Right renal pelvis (tissue), 4 donors: ENCODE measurements at places on chromosomes 12 and 14. TPM values are rescaled to one million over a fixed set of nuclear protein-coding genes. Genes with fewer than 3 reads are reported as not detected.

DNA sequence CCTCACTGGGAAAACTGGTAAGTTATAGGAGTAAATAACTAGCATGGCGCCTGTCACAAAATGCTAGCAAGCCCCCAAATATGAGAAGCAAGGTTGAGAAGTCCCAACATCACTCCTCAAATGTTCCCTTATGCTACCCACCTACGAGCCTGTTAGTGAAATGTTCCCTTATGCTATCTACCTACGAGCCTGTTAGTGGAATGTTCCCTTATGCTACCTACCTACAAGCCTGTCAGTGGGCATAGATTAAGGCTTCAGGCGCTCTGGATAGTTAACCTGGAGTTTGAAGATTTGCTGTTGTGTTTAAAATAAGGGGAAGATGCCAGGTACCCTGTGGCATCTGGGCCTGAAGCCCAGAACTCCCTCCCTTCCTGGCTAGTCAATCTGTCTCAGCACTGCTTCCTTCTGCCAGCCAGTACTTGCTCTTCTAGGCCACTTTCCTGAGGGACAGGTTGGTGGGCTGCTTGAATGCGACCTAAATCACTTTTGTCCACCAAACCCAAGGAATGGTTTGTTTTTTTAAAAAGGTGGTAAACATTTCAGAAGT lies 67.1 kb upstream of the SINHCAF start:
- no peak for DNase-seq

DNA sequence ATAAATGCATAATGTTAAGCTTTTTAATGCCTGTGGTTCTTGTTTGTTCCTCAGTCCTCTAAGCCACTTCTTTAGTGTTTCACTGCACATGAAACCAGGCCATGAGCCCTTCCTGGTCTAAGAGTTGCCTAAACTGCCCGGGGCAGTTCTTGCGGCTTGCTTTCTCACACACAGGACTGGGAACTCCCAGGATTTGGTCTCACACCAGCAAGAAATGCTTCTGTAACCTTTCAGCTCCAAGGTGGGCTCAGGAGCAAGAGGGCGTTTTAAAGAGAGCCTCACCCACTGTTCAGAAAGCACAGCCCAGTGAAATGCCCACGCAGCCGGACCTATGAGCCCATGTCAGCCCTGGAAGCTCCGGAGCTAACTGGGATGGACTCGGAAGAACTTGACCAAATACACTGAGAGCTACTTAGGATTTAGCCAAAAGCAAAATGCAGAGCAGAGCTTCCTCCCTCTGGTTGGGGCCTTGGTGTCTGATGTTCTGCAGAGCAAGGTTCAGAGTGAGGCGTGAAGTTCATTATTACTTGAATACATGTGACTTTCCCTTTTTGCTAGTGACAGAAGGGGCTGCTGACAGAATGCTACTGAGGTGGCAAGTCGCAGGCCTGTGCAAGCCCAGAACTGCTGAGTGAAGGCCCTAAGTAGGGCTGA lies 23.4 kb downstream of the SLC25A29 start:
- DNase-seq = no peak

PZP gene
- polyA plus RNA-seq = 0.36 TPM

- DNase-seq = no peak
Measured at GRCh38 chr12:6822426-6823135, 960 bp downstream of the GPR162 start.

- DNase-seq = no peak
Measured at GRCh38 chr12:13595536-13596443, 385.6 kb downstream of the GRIN2B start.

DNA sequence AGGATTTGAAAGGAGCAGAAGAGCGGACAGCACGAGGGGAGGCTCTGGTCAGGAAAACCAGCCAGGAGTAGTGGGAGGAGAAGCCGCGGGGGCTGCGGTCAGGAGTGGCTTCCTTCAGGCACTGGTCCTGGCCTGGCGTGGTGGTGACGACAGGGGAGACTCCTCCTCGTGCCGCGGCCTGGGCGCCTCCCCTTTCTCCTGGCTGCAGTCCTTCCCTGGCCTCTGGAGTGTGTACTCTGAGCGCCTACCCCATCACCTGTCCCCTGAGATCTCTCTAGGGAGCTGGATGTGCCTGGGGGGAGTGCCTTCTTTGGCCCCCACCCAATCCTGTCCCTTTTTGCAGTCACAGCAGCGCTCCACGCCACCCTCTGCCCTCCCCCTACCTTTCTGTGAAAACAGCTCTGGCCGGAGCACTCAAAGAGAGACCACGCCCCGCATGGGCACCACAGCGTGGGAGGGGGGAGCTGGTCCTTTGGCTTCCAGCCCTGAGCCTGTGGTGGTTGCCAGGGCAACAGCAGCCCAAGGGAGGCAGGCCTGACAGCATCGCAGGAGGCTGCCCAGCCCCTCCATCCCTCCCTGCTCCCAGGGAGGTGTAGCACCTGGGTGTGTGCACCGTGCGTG lies 125.9 kb downstream of the CALM1 start:
- no peak for DNase-seq

GRCh38 chr14:23441076-23441475 lies 5.6 kb upstream of the MYH7 start:
- DNase-seq = no peak

FOXG1 gene
- 0.08 TPM for polyA plus RNA-seq

CCDC184 gene
- 0.29 TPM for polyA plus RNA-seq

TDRD9 gene
- polyA plus RNA-seq = 1.5 TPM

DIO3 gene
- 0.10 TPM for polyA plus RNA-seq

GRCh38 chr14:21807975-21808374 lies 134.4 kb upstream of the OR4E1 start:
- DNase-seq = no peak

- no peak for DNase-seq
Measured at GRCh38 chr12:24561882-24562770, 386.8 kb downstream of the BCAT1 start.

- DNase-seq = no peak
Measured at GRCh38 chr14:60777856-60778578, 43.5 kb downstream of the MNAT1 start.

DNA sequence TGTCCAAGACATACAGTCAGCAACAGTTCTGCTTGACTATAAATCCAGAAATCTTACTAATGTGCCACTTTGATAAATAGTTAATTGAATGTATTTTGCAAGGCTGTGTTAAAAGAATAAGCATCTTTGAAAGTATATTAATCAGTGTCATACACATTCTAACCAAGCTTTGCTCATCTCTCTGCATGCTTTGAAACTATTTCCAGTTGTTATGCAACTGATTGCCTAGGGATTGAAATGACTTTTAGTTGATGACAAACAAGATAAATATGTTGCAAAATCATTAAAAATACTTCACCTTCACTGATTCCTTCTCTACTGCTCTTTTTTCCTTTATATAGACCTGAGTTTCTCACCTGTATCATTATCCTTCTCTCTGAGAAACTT lies 91.3 kb downstream of the AEBP2 start:
- DNase-seq = no peak

CLEC4C gene
- polyA plus RNA-seq = not detected

GRCh38 chr12:86249851-86250250 lies 6.3 kb downstream of the MGAT4C start:
- no peak for DNase-seq

DNA sequence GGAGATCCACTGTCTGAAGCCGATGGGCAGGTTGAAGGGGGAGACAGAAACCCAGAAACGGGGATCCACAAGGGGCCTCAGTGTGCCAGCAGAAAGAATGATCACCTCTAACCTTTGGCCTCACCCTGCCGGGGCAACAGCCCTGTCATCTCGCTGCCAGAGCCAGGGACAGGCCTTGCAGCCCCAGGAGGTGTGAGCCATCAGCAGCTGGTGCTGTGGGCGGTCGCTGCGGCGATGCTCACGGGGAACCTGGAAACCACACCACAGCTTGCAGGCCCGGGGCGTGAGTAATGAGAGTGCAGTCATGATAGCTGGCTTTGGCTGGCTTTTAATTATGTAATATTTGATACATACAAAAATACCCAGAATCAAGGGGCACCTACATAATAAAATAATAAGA lies 4.7 kb upstream of the TTC7B start:
- no peak for DNase-seq

ZFYVE1 gene
- 19.7 TPM for polyA plus RNA-seq

SDR9C7 gene
- polyA plus RNA-seq = 0.25 TPM

AKAP5 gene
- 6.2 TPM for polyA plus RNA-seq

OTOGL gene
- polyA plus RNA-seq = 0.57 TPM

DNA sequence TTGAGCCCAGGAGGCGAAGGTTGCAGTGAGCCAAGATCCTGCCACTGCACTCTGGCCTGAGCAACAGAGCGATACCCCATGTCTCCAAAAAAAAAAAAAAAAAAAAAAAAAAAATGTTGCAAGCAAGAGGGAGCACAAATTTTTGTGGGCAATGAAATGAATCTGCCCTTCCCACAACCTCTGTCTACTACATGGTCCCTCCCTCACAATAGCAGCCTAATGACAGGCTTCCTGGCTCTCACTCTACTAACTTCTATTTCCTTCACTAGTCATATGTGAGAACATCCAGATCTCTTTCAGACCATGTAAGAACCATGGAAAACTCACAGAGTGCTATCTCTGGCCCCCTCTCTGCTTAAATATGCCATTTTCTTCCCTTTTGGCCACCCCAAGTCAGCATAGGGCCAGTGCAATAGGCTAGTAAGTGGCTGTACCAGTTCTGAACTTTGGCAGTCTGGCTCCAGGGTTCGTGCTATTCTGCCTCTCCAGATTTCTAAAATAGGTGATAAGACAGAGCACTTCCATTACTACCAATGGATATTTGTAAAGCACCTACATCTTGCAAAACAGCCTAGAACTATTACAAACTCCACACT lies 7.1 kb downstream of the OSBPL8 start:
- DNase-seq = no peak

ERBB3 gene
- polyA plus RNA-seq = 88.6 TPM

- no peak for DNase-seq
Measured at GRCh38 chr12:87336814-87337336, 692.3 kb downstream of the C12orf50 start.

GRCh38 chr12:116472193-116472592 lies 87.0 kb upstream of the MAP1LC3B2 start:
- DNase-seq = no peak

DNA sequence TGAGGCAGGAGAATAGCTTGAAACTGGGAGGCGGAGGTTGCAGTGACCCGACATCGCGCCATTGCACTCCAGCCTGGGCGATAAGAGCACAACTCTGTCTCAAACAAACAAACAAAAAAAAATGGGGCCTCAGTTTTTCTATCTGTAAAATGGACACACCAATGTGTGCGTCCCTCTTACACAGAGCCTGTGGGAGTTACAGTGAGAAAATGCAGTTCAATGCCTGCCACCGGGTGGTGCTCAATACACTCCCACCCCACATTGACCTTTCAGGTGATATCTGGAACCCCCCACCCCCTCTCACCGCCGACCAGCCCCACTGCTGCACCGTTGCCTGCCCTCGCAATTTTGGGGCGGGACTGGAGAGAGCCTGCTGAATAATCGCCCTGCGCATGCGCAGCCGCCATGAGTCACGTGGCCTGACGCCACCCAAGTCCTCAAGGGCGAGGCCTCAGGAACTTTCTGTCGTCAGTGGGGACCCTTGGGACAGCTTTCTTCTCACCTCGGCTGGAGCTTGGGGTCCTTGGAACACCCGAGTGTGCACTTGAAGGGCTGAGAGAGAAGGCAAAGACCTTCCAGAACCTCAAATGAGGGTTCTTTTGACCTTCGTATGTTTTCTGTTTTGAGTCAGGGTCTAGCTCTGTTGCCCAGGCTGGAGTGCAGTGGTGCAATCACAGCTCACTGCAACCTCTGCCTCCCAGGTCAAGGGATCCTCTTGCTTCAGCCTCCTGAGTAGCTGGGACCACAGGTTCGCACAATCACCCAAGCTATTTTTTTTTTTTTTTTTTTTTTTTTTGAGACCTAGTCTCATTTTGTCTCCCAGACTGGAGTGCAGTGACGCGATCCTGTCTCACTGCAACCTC lies 14.6 kb upstream of the CABP1 start:
- DNase-seq = no peak

- no peak for DNase-seq
Measured at GRCh38 chr12:92111256-92111655, 34.4 kb downstream of the BTG1 start.

- no peak for DNase-seq
Measured at GRCh38 chr12:20077618-20078017, 290.7 kb upstream of the PDE3A start.

DNA sequence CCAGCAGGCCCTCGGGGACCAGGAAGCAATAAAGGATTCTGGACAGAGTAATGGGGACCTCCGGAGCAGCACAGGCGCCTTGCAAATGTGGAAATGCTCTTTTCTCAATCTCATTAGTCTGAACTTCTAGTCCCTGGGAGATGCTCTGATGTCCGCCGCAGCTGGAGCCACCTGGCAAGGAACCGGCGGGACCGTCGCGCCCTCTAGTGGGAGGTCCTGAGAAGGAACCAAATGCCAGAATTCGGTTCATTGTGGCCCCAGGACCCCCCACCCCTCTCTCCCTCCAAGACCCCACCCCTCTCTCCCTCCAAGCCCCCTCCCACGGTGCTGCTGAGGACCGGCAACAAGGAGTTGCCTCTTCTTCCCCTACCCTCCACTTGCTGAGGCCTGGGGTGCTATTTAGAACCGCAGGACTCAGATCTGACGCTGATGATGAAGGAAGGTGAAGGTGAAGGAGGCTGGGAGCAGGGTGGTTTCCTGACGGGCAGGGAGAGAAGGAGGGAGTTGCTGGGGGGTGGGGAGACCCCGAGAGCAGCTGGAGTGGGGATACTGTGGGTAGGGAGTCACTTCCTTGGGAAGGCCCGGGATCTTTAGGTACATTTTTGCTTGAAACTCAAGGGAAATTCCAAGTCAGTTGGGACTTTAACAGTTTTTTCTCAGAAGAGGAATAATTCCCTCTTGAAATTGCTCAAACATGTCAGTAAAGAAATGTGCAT lies 42.5 kb downstream of the SMIM41 start:
- DNase-seq = no peak

- DNase-seq = no peak
Measured at GRCh38 chr12:48819986-48820725, 1.9 kb downstream of the CACNB3 start.

DNA sequence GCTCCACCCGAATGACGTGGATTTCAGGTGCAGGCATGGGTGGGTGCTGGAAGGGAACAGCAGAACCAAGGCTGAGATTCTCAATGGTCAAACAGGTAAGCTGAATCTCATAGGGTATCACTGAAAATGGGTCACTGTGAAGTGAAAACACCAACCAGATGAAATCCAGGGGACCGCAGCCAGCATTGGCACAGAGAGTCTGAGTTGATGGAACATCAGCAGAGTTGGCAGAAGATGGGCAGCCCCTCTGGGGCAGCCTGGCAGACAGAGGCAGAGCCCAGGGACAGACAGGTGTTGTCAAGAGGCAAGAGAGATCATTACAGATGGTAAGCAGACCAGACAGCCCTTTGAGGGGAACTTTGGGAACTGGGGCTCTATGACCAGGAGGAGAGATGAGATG lies 48.0 kb downstream of the ACTN1 start:
- no peak for DNase-seq
